Muscle of leg (tissue), 16 donors: ENCODE measurements at places on chromosomes 12 and 14. TPM values are rescaled to one million over a fixed set of nuclear protein-coding genes. Genes with fewer than 3 reads are reported as not detected.

Gene SLC4A8
- total RNA-seq: 0.80 TPM

Gene KRT71
- total RNA-seq: not detected

DNA sequence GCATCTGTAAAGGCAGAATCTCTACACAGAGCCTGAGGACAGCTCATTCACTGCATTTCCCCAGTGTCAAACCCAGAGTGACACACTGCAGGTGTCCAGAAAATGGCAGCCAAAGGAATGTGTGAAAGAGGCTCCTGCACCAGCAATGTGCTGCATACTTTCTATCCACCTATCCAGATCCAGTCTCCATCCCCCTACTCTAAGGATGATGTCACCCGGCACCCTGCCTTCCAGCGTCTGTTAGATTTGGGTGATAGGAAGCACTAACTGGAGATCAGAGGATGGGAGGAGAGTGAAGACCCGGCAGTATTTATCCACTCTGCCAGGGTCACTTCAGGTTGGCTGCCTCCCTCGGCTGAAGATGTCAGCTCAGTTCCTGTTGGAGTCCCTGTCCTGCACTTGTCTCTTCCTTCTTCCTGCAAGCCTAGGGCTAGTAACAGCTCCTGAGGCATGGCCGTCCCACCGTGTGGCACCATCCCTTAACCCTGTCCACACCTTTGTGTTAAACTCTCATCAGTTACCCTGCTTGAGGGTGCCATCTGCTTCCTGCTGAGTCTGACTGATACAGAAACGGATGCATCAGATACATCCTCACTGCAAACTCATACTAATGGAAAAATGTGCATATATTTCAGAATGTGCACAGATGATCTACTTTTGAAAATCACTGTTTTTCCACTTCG is 13.0 kb upstream of the GPR68 start:
- H3K4me1 ChIP-seq: peaks cover 20% of the 10 kb centered on the region
- H3K27me3 ChIP-seq: peaks cover 23% of the 10 kb centered on the region
- no peaks in the 10 kb centered on the region for H3K36me3 ChIP-seq
- H3K27ac ChIP-seq: no peak overlapping the region

DNA sequence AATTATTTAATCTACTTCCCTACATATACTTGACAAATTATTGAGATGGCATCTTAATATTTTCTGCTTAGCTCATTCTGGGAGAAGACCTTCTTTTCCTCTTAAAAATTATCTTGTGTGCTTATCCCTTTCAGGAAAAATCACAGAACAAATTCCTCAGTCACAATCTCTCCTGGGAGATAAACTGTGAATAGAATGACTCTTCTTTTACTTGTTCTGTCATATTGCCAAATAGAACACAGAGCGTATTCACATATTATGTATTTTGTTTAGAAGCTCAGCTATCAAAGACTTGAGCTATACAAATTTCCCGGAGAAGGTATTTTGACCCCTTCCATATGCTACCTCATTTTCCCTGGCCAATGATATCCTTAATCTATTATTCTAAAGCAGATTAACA is 146.7 kb downstream of the TMEM117 start:
- H3K27ac ChIP-seq: no peak overlapping the region
- no peaks in the 10 kb centered on the region for H3K27me3 ChIP-seq
- peak; percentile 21 for DNase-seq
- no peaks in the 10 kb centered on the region for H3K36me3 ChIP-seq

Gene BRI3BP
- total RNA-seq: 2.5 TPM

- peaks cover 2% of the 10 kb centered on the region for H3K4me1 ChIP-seq
- no peak overlapping the region for H3K27ac ChIP-seq
- H3K27me3 ChIP-seq: no peaks in the 10 kb centered on the region
- no peak overlapping the region for H3K4me3 ChIP-seq
Observed at GRCh38 chr12:29039013-29039412, 110.1 kb upstream of the FAR2 start.

DNA sequence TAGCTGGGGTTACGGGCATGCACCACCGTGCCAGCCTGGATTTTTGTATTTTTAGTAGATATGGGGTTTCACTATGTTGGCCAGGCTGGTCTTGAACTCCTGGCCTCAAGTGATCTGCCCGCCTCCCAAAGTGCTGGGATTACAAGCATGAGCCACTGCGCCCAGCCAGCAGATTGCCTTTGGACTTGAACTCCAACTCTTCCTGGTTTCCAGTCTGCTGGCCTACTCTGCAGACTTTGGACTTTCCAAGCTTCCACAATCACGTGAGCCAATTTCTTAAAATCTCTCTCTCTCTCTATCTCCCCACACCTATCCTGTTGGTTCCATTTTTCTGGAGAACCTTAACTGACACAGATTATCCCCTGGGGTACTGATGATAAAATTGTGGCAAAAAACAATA is 55.0 kb downstream of the EMP1 start:
- no peaks in the 10 kb centered on the region for H3K36me3 ChIP-seq
- H3K4me1 ChIP-seq: peaks cover 6% of the 10 kb centered on the region
- no peaks in the 10 kb centered on the region for H3K27me3 ChIP-seq
- H3K4me3 ChIP-seq: no peak overlapping the region
- H3K27ac ChIP-seq: no peak overlapping the region

GRCh38 chr12:54948171-54948570 is 36.4 kb downstream of the TESPA1 start:
- no peak overlapping the region for H3K27ac ChIP-seq
- H3K27me3 ChIP-seq: no peaks in the 10 kb centered on the region
- DNase-seq: no peak

DNA sequence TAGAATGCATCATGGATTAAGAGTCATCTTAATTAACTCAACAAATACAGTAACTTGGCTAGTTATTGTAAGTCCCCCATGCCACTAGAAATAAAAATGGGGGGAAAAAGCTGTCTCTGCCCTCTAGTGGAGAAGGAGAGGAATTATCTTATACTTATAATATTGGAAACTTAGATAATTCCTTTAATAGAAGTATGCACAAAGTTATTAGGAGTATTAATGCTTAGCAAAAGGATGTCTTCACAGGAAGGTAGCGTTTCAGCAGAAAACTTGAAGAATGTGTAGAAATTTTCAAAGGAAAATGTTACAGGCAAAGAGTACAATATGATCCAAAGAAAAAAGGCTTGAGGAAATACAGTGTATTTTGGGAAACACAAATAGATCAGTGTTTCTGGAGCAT is 19.8 kb downstream of the OR5AU1 start:
- H3K36me3 ChIP-seq: no peaks in the 10 kb centered on the region
- no peak overlapping the region for H3K27ac ChIP-seq
- H3K4me3 ChIP-seq: no peak overlapping the region
- H3K27me3 ChIP-seq: no peaks in the 10 kb centered on the region
- H3K4me1 ChIP-seq: no peaks in the 10 kb centered on the region

DNA sequence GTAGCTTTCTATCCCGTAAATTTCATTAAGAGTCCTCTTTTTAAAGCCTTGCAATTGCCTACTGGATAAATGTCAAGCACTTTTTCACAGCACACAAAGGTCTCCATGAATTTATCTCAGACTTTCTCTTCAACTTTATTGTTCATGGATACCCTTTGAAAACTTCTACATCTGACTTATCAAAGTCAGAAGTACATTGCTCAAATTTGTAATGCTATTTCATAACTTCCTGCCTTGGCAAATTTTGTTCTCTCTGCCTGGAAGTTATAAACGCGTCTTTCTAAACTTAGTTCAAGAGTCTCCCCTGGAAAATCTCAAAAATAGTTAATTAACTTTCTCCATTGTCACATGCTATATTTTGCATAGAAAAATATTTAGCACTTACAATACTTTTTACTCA is 55.9 kb upstream of the RERGL start:
- peak; percentile 16 for DNase-seq
- H3K27me3 ChIP-seq: no peaks in the 10 kb centered on the region
- peaks cover 2% of the 10 kb centered on the region for H3K4me1 ChIP-seq
- H3K4me3 ChIP-seq: no peak overlapping the region
- H3K36me3 ChIP-seq: no peaks in the 10 kb centered on the region
- no peak overlapping the region for H3K27ac ChIP-seq

Gene TESPA1
- 0.44 TPM for total RNA-seq

Gene MYO1A
- 0.18 TPM for total RNA-seq

Gene SCN8A
- total RNA-seq: 0.35 TPM

Gene SYT10
- total RNA-seq: 0.09 TPM

Gene CISTR
- total RNA-seq: not detected

- H3K27me3 ChIP-seq: peaks cover 35% of the 10 kb centered on the region
- H3K36me3 ChIP-seq: no peaks in the 10 kb centered on the region
- H3K27ac ChIP-seq: no peak overlapping the region
- H3K4me1 ChIP-seq: peaks cover 16% of the 10 kb centered on the region
Observed at GRCh38 chr14:93788543-93789227, 400 bp upstream of the PRIMA1 start.

DNA sequence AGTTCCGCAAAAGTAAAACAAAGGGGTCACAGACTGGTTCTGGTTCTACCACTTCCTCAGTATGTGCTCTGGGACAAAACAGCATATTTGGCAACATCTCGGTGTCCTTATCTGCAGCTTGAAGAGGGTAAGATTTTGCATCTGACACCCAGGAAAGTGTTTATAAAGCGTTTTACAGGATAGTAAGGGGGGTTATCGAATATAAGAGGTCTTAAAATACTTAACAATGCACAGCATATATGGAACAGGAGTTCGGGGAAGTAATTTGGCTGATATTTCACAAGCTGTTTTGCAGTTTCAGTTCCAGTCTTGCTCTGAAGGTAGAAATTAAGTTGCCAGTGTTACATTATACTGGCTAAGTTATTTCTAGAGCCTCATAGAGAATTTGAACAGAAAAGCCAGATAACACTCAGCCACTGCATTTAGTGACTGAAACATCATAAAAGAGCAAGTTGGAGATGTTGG is 904 bp upstream of the MAP4K5 start:
- H3K27me3 ChIP-seq: no peaks in the 10 kb centered on the region
- H3K27ac ChIP-seq: no peak overlapping the region
- peaks cover 2% of the 10 kb centered on the region for H3K36me3 ChIP-seq
- H3K4me1 ChIP-seq: peaks cover 9% of the 10 kb centered on the region

DNA sequence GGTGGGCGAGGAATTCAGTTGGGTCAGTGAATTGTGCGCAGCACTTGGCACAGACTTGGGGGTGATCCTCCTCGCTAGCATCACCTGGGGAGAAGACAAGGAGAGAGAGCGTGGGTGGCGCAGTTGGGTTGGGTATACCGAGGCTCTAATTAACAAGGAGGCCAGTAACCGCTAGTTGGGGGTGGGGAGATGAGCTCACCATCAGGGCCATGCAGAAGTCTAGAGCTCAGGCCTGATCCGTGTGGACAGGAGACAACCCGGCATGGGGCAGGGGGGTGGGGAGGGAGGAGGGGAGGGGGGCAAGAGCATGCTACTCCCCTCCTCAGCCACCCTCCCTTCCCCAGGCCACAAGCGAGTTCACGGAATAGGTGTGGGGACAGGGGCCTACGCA is 580 bp downstream of the SALL2 start:
- peaks cover 12% of the 10 kb centered on the region for H3K4me1 ChIP-seq
- no peaks in the 10 kb centered on the region for H3K27me3 ChIP-seq
- no peak overlapping the region for H3K27ac ChIP-seq

Gene CLECL1
- 0.18 TPM for total RNA-seq

GRCh38 chr14:31271648-31272047 is 64.1 kb upstream of the HECTD1 start:
- no peak overlapping the region for H3K27ac ChIP-seq
- no peak for DNase-seq
- H3K4me3 ChIP-seq: no peak overlapping the region
- no peaks in the 10 kb centered on the region for H3K4me1 ChIP-seq
- no peaks in the 10 kb centered on the region for H3K27me3 ChIP-seq
- H3K36me3 ChIP-seq: no peaks in the 10 kb centered on the region

Gene EFCAB11
- total RNA-seq: 8.6 TPM

DNA sequence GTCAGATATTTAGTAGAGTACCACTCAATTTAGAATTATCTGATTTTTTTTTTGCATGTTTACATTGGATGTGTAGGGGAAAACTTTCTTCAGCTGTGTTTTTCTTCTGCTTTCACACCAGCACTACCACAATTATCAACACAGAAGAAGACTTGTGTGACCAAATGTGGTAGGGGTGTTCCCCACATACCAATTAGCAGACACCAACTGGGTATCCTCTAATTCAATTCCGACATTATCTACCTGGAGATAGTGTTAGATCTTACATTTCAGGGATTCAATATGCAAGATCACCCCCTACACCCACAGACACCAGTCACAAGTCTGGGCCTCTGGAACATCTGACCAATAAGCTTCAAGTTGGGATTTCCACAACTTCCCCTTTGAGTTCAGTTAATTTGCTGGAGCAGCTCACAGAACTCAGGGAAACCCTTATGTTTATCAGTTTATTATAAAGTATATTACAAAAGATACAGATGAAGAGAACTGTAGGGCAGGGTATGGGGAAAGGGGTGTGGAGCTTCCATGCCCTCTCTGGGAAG is 4.1 kb upstream of the KLRG1 start:
- no peaks in the 10 kb centered on the region for H3K27me3 ChIP-seq
- peak; percentile 2 for DNase-seq
- no peak overlapping the region for H3K27ac ChIP-seq
- H3K4me3 ChIP-seq: no peak overlapping the region
- H3K4me1 ChIP-seq: no peaks in the 10 kb centered on the region
- no peaks in the 10 kb centered on the region for H3K36me3 ChIP-seq

GRCh38 chr14:57970175-57970574 is 104.3 kb upstream of the SLC35F4 start:
- H3K4me3 ChIP-seq: no peak overlapping the region
- H3K4me1 ChIP-seq: no peaks in the 10 kb centered on the region
- no peak overlapping the region for H3K27ac ChIP-seq
- no peaks in the 10 kb centered on the region for H3K27me3 ChIP-seq
- no peaks in the 10 kb centered on the region for H3K36me3 ChIP-seq

Gene SIRT4
- 6.3 TPM for total RNA-seq

Gene EXD2
- total RNA-seq: 13.1 TPM

GRCh38 chr12:6460751-6461371 is 9.0 kb downstream of the TAPBPL start:
- peaks cover 8% of the 10 kb centered on the region for H3K4me1 ChIP-seq
- no peak overlapping the region for H3K27ac ChIP-seq
- DNase-seq: no peak
- peaks cover 82% of the 10 kb centered on the region for H3K36me3 ChIP-seq
- no peaks in the 10 kb centered on the region for H3K27me3 ChIP-seq

Gene GDF3
- not detected for total RNA-seq

Gene GALNT16
- 10.7 TPM for total RNA-seq

- H3K27ac ChIP-seq: peak overlapping the region; percentile 87
- no peaks in the 10 kb centered on the region for H3K27me3 ChIP-seq
- H3K4me1 ChIP-seq: peaks cover 15% of the 10 kb centered on the region
- peak overlapping the region; percentile 87 for H3K4me3 ChIP-seq
- H3K36me3 ChIP-seq: no peaks in the 10 kb centered on the region
- peak; percentile 56 for DNase-seq
Observed at GRCh38 chr12:64611341-64612284, 1.3 kb downstream of the RASSF3 start.

GRCh38 chr14:105067140-105067968 is 2.1 kb upstream of the GPR132 start:
- H3K4me3 ChIP-seq: no peak overlapping the region
- no peak overlapping the region for H3K27ac ChIP-seq
- H3K4me1 ChIP-seq: peaks cover 35% of the 10 kb centered on the region
- H3K36me3 ChIP-seq: no peaks in the 10 kb centered on the region
- peaks cover 15% of the 10 kb centered on the region for H3K27me3 ChIP-seq

GRCh38 chr12:76346798-76347420 is 1.3 kb downstream of the BBS10 start:
- H3K27me3 ChIP-seq: no peaks in the 10 kb centered on the region
- peaks cover 6% of the 10 kb centered on the region for H3K4me1 ChIP-seq
- H3K36me3 ChIP-seq: no peaks in the 10 kb centered on the region
- DNase-seq: peak; percentile 86

Gene NTF3
- total RNA-seq: 2.2 TPM

Gene C12orf56
- total RNA-seq: 0.80 TPM

- peaks cover 8% of the 10 kb centered on the region for H3K4me1 ChIP-seq
- H3K36me3 ChIP-seq: no peaks in the 10 kb centered on the region
- no peak for DNase-seq
- no peak overlapping the region for H3K4me3 ChIP-seq
- H3K27ac ChIP-seq: no peak overlapping the region
- peaks cover 27% of the 10 kb centered on the region for H3K27me3 ChIP-seq
Observed at GRCh38 chr12:52809166-52809565, 4.8 kb downstream of the KRT4 start.
